Stimulated activated CD4-positive, alpha-beta T cell treated with anti-CD3 and anti-CD28 coated beads, Interleukin-4, amount 100 ng/mL, for 4 hours (primary cell): ENCODE measurements at places on chromosomes 4 and X.
A peak's percentile ranks its signal among the peaks of the same experiment; 100 is the strongest.

GRCh38 chr4:54318904-54319303 lies 89.8 kb downstream of the PDGFRA start:
- no peak for DNase-seq

GRCh38 chr4:98284640-98285046 lies 23.5 kb downstream of the RAP1GDS1 start:
- DNase-seq, result peak; percentile 1

DNA sequence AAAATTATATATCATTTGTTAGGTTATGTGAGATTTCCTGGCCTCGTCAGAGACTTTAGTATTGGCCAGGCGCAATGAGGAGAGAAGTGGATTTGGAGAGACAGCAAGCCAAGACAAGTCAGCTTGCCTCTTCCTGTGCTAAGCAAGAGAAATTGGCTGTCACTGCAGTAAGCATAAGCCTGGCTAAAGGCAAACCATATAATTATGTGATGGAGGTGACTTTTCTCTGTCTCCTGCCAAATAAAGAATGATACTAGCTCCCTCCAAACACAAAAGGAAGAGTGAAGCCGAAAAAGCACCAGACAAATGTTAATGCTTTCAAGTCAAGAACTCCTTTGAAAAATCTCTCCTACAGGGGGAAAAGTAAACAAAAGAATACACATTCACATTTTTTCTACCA lies 2246.0 kb downstream of the ARAP2 start:
- DNase-seq, result no peak

- no peak for DNase-seq
Measured at GRCh38 chr4:165199286-165199685, 8.1 kb upstream of the KLHL2 start.

- DNase-seq, result no peak
Measured at GRCh38 chr4:181271116-181271640, 972.0 kb upstream of the TENM3 start.

DNA sequence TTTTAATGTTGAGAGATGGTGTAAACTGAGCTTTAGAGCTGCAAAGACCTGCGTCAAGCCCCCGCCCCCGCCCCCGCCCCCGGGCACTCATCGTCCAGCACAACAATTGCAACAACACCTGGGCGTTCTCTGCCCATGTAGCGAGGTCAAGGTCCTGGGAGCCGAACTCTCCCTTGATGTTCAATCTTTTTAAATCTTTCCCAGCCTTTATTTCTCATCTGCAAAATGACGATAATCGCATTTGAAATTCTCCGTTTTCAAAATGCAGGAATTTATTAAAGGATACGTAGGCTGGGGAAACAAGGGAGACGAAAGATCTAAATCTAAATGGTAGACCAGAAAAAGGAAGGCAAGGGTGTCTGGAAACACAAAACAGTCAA lies 648 bp upstream of the MSMO1 start:
- DNase-seq, result no peak

DNA sequence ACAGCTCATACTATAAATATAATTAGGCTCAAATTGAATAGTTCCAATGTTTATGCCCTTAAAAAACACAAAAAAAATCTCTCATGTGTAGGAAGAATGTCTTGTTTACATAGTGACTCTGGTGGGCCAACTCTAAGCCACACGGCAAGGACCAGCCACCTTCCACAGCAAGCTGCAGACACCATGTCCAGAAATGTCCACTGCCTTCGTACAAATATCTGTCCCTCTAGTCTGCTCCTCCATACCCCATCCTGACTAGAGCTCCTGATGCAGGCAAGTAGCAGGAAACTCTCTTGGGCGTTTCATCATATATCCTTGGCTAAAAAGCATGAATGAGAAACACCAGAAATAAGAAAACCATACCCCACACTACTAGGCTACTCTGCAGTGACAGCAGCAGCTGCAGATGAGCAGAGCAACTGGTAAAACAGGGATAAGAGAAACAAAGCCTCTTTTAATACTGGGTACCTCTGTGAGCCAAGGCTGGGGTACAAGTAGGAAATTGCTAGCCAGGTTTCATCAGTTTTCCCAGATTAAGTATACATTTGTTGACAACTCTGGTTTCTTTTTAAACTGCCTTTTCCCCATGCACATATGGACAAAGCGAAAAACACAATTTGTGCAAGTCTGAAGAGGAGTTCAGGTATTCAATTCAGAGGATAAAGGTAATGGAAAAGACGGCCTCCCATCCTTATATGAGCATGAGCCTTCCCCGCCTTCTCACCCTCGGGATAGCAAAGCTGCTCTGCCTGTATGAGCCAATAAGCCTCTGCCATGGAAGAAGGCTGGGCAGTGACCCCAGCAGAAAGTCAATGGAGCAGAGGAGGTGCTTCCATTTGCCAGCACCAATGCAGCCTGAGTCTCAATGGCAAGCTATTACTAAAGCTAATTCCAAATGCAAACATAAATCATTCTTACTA lies 245.4 kb downstream of the DCLK2 start:
- DNase-seq, result no peak

- no peak for DNase-seq
Measured at GRCh38 chr4:117529401-117529800, 444.0 kb upstream of the TRAM1L1 start.

DNA sequence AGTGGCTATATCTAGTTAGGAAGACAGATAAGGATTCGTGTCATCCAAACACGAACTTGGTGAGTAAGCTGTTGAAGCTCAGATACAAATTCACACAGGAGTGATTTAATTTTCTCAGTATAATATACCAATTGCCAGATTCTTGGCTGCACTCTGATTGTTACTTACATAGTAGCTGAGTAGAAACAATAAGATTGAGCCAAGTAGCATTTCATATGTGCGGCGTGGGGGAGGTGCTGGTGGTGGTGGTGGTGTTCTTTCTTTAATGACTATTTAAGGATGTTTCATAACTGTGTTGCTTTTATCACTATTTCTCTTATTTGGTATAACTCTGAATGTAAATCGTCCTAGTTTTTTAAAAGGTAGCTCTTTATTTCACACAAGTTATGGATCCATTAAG lies 102.9 kb downstream of the UGT8 start:
- no peak for DNase-seq

DNA sequence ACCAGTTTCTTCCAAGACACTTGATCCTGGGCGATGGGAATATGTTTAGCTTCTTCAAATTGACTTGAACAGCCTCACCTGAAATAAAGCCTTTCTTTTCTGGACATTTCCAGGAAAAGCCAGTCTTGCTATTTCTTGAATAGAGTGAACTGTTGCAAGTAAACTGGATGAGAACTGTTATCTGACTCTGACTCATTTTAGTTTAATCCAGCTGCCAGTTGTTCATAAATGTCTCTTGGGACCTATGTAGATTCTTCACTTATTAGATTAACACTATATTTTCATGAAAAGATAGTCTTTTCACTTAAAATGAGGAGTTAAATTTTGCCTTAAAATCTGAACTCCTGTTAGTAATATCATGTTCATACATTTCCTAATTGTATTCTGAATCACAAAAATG lies 615.4 kb upstream of the GALNT7 start:
- no peak for DNase-seq

DNA sequence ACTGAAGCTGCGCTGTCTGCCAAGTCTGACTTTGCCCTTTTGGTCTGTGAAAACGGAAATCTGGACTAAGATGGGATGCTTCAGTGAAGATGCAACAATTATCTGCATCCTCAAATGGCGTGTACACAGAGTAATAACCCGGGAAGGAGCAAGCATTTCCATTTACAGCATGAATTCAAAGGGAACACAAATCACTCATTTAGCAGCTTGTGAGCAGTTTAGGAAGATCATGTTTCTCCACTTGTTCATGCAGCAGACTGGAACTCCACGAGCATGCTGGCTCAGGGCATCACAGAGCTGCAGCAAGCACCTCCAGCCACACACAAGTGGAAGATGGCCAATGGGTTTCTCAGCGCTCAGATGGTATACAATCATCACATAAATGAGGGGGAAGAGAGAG lies 175.5 kb downstream of the NLGN4X start:
- no peak for DNase-seq

DNA sequence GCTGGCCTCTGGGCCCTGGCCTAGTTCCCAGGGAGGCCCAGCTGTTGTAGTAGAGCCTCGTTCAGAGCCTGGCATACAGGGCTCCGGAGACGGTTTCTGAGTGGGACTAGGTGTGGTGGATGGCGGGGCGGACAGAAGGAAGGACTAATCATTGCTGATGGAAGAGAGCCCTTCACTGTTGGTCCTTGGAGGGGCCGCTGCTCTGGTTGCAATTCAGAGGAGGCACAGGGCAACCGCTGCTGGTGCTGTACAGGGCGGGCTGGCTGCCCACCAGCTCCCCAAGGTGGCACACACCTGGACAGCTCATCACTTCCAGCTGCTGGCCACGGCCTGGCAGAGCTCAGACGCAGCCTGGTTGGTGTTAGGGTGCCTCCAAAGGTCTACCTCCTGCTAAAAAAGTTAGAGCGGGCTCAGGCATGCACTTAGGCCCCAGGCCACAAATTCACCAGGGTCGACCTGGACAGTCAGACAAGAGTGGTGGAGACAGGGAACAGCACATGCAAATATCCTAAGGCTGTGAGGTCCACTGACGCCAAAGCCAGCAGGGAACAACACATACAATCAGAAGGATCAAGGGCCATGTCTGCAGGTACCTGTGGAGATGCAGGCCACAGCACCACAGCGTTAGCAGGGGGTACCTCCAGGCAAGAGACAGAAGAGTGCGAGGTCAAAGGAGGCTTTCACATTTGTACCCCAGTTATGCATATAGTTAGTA lies 7.5 kb upstream of the RNF4 start:
- DNase-seq, result no peak

DNA sequence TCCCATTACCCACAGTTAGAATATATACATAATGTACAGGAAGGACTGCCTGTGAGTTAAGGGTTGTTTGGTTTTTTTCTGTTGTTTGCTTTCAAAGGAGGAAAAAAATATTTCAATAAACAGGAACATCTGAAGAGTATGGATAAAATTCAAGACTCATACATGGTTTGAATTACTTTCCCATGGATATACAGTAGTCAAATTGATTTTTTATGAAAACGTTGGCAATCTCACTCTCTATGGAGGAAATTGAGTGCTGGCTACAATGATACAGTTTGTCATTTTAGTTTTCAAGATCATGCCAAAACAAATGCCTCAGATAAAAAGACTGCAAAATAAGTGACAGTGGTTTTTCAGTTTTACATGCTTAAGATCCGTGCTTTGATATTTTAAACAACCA lies 116.6 kb downstream of the SH3RF1 start:
- DNase-seq, result no peak

DNA sequence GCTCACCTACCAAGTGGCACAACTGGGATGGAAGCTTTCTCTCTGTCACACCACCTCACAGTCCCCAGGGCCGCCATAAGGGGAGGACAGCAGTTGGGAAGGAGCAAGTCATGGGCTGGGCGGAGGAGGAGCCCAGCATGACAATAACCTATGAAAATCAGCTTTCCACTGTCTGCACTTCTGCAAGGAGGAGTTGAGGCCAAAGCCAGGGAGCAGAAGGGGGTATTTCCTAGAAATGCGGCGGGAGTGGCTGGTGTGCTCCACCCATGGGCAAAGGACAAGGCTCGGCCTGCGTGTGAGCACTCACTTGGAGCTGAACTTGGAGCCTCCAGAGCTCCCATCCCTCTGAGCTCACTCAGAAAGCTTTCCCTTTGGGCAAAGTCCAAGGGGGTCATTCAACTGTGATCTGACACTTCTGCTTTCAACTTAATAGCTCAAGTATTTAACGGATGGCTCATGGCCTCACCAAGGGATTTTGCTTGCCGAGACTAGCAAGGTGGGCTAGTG lies 18.5 kb downstream of the APLN start:
- DNase-seq, result no peak

- DNase-seq, result no peak
Measured at GRCh38 chrX:131277543-131278136, 11.5 kb downstream of the IGSF1 start.

DNA sequence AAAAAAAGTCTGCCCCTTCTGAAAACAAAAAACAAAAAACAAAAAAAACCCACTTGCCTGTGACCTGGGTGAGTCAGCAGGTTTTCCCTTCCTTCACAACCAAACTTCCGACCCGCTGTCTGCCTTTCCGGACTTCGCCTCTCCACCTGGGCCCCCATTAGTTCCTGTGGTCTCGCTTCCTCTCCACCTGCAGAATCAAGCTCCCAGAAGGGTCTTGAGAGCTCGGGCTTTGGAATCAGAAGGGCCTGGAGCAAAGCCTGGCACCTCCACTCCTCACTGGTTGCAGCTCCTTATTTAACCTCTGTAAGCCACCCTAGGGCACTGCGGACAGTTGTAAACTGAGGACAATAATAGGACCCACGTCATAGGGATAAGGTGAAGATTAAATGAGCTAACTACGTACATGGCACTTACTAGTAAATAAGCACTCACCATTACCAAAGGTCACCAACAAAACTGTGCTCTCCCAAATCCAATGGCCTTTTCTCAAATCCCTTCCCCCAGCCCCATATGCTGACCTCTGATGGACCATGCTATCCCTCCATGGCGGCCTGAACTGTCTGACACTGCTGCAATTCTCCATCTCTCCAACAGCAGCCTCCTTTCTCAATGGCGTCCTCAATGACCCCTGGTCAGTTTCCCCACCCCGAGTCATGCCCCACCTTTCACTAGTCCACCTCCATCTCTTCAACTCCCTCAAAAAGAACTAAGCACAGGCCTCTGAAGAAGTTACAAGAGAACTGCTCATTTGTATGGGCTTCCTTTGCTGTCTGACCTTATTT lies 64.2 kb downstream of the IRF2 start:
- peak; percentile 37 for DNase-seq

DNA sequence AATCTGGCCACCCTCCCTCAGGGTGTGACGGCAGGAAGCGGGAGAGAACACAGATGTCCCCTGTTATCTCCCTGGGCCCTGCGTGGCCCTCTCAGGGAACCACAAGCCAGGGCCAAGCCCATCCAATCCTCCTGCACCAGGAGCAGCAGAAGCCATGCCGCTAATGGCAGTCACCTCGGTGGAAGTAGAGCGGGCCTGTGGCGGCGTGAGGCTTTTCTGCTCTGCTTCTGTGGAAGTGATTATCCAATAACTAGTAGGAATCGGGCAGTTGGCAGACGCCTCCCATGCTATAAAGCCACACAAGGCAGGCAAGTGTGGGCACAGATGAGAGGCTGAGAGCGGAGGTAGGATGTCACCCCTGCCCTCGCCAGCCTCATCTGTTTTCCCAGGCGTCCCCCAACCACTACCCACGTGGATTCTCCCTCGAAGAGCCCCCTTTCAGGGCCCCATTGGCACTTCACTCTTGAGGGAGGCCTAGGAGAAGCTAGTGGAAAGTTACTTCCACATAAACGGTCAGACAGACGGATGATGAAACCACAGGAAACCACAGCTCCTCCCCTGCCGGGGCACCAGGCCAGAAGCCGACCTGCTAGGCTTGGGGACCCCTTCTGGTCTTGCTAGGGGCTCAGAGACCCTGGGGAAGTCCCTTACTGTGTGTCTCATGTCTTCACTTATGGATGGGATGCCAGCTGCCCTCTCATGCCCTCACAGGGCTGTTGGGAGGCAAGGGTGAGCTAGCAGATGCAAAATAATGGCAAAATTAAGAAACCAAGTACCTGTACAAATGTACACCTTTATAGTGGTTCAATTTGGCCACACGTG lies 18.8 kb upstream of the TMSB4X start:
- no peak for DNase-seq

- no peak for DNase-seq
Measured at GRCh38 chr4:109233570-109233969, 68.9 kb downstream of the COL25A1 start.

GRCh38 chr4:32061916-32062315 lies 1341.7 kb downstream of the PCDH7 start:
- no peak for DNase-seq

- DNase-seq, result no peak
Measured at GRCh38 chrX:119617517-119618164, 11.4 kb upstream of the NKRF start.
